ENCODE measurements at places on chromosomes 3 and 15. TPM values are rescaled to one million over a fixed set of nuclear protein-coding genes. Genes with fewer than 3 reads are reported as not detected.
A peak's percentile ranks its signal among the peaks of the same experiment; 100 is the strongest.

MYLK gene
- 8.2 TPM for total RNA-seq

LMAN1L gene
- not detected for total RNA-seq

- no peaks in the 10 kb centered on the region for H3K36me3 ChIP-seq
- peaks cover 4% of the 10 kb centered on the region for H3K4me1 ChIP-seq
- H3K27me3 ChIP-seq: peaks cover 42% of the 10 kb centered on the region
- no peak overlapping the region for H3K27ac ChIP-seq
- peak overlapping the region; percentile 84 for H3K4me3 ChIP-seq
Observed at GRCh38 chr3:136818191-136818768, 646 bp upstream of the SLC35G2 start.

- no peaks in the 10 kb centered on the region for H3K4me1 ChIP-seq
- no peak overlapping the region for H3K4me3 ChIP-seq
- no peak overlapping the region for H3K27ac ChIP-seq
- no peaks in the 10 kb centered on the region for H3K36me3 ChIP-seq
- DNase-seq: no peak
Observed at GRCh38 chr3:37586280-37586679, 275.4 kb upstream of the CTDSPL start.

PODXL2 gene
- total RNA-seq: 16.5 TPM

GRCh38 chr3:52253314-52254304, 8.1 kb downstream of the PPM1M start:
- peaks cover 4% of the 10 kb centered on the region for H3K4me1 ChIP-seq
- H3K27ac ChIP-seq: no peak overlapping the region
- H3K27me3 ChIP-seq: no peaks in the 10 kb centered on the region
- no peak overlapping the region for H3K4me3 ChIP-seq
- DNase-seq: no peak

GRCh38 chr3:28575746-28576613, 227.4 kb upstream of the AZI2 start:
- peak; percentile 87 for DNase-seq
- H3K4me1 ChIP-seq: no peaks in the 10 kb centered on the region
- peaks cover 62% of the 10 kb centered on the region for H3K27me3 ChIP-seq
- H3K36me3 ChIP-seq: no peaks in the 10 kb centered on the region

DNA sequence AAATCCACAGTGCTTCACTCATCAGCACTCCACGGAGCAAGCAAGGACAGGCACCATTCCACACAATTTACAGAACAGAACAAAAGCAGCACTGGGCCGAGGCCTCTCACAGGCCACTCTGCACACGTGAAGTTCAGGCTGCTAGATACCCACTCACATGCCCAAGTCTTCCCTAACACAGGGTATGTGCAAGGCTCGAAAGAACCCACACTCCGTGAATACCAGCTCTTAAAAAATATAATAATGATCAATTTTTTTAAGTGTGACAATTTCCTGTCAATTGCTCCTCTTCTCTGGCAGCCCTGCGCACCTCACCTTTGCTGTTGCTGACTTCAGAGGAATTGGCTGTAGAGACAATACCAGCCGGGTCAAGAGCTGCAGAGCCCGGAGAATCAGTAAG, 19.0 kb downstream of the XPC start:
- no peak overlapping the region for H3K27ac ChIP-seq
- H3K4me1 ChIP-seq: no peaks in the 10 kb centered on the region
- H3K36me3 ChIP-seq: peaks cover 89% of the 10 kb centered on the region
- no peak for DNase-seq

DNA sequence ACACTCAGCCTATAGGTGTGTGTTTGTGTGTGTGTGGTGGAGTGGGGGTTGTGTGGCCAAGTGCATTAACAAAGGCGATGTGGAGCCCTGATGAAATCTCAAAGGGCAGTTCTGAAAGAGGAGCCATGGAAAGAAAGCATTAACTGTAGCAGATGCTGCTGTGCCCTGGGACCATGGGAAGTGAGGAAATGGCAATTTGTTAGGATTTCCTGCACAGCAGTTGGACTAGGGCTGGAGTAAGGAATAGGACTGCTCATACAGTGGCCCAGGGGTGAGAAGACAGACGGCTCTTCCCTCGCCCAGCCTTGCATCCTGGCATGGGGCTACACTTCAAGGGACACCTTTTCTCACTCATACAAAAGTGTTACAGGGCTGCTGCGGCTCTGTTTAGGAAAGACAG, 12.3 kb upstream of the ZBTB38 start:
- no peaks in the 10 kb centered on the region for H3K36me3 ChIP-seq
- no peak for DNase-seq
- H3K4me1 ChIP-seq: peaks cover 24% of the 10 kb centered on the region
- no peak overlapping the region for H3K4me3 ChIP-seq
- no peak overlapping the region for H3K27ac ChIP-seq
- H3K27me3 ChIP-seq: no peaks in the 10 kb centered on the region

IL5RA gene
- total RNA-seq: not detected

GRCh38 chr3:83189634-83190033, 1428.2 kb upstream of the GBE1 start:
- no peak for DNase-seq
- H3K4me1 ChIP-seq: peaks cover 2% of the 10 kb centered on the region
- H3K27ac ChIP-seq: no peak overlapping the region

- H3K27ac ChIP-seq: no peak overlapping the region
- no peak for DNase-seq
- H3K4me3 ChIP-seq: no peak overlapping the region
- no peaks in the 10 kb centered on the region for H3K4me1 ChIP-seq
- H3K27me3 ChIP-seq: no peaks in the 10 kb centered on the region
Observed at GRCh38 chr3:56806407-56806806, 4.7 kb upstream of the ARHGEF3 start.

GRCh38 chr3:148958696-148959095, 32.6 kb upstream of the GYG1 start:
- no peaks in the 10 kb centered on the region for H3K4me1 ChIP-seq
- no peaks in the 10 kb centered on the region for H3K36me3 ChIP-seq
- no peak for DNase-seq
- H3K27me3 ChIP-seq: no peaks in the 10 kb centered on the region
- H3K27ac ChIP-seq: no peak overlapping the region

ESYT3 gene
- total RNA-seq: 6.8 TPM

- H3K4me1 ChIP-seq: peaks cover 5% of the 10 kb centered on the region
- peak overlapping the region; percentile 77 for H3K4me3 ChIP-seq
- no peak overlapping the region for H3K27ac ChIP-seq
- no peaks in the 10 kb centered on the region for H3K36me3 ChIP-seq
- H3K27me3 ChIP-seq: peaks cover 47% of the 10 kb centered on the region
Observed at GRCh38 chr15:45521596-45522327, 793 bp downstream of the SLC30A4 start.

LRRN1 gene
- 216 TPM for total RNA-seq

DNA sequence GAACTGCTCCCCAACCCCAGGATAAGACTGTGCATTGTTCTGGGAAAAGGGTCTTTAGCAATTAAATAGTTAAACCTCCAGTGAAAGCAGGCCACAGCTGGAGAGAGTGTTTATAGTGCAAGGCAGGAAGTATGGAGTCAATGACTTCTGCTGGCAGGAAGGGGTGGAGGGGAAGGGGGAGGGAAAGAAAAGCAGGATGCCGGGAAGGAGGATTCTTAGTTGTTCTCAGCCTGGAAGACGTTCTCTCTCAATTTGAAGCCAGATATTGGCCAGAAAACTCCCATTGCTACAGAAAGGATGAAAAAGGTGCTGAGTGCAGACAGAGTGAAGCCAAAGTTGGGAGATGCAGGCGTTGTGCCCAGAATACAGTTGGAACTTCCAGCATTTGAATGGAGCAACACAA, 35.7 kb upstream of the ACTL6A start:
- no peaks in the 10 kb centered on the region for H3K27me3 ChIP-seq
- H3K36me3 ChIP-seq: no peaks in the 10 kb centered on the region
- no peak overlapping the region for H3K27ac ChIP-seq
- no peaks in the 10 kb centered on the region for H3K4me1 ChIP-seq

DNA sequence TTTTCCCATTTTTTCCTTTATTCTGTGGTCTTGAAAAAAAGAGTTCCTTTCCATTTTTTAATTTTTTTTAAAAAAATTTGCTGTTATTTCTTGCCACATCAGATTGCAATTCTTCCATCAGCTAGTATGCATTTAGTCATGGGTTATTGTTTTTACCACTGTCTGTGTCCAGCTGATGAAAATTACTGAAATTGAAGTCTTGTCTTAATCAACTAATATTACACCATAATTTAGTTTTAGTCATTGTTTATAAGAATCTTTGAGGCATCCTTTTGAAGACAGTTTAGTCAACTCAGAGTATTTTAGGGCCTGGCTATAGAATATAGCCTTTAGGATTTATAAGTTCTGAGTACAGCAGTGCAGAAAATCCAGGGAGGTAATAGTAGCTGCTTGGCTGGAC, 172.1 kb downstream of the LRTM1 start:
- no peak overlapping the region for H3K4me3 ChIP-seq
- DNase-seq: no peak
- H3K36me3 ChIP-seq: no peaks in the 10 kb centered on the region
- no peak overlapping the region for H3K27ac ChIP-seq

SLC2A2 gene
- total RNA-seq: 0.48 TPM

- peaks cover 22% of the 10 kb centered on the region for H3K36me3 ChIP-seq
- H3K4me3 ChIP-seq: no peak overlapping the region
- H3K27ac ChIP-seq: no peak overlapping the region
Observed at GRCh38 chr3:56758539-56758981, 43.2 kb downstream of the ARHGEF3 start.

DNAH12 gene
- total RNA-seq: 0.68 TPM

DNA sequence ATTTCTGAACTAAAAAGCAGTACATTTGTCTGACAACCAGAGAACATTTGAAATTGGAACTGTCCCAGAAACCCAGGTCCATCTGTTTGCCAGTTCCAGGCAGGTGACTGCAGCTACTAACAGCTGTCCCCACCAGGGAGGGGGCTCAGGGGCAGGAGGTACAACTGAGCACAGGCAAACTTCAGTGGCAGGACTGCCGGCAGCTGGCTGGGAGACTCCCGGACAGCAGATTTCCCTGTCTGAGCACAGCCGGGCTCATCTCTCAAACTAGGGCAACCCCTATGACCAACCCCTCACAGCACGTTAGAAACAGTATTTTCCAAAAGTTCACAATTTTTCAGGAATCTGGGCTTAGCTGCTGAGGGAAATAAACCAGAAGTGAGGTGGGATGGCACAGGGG, 88.8 kb downstream of the MEGF11 start:
- no peak overlapping the region for H3K27ac ChIP-seq
- DNase-seq: no peak
- no peak overlapping the region for H3K4me3 ChIP-seq
- H3K4me1 ChIP-seq: no peaks in the 10 kb centered on the region

GRCh38 chr3:45980229-45980813, 15.3 kb downstream of the FYCO1 start:
- peaks cover 70% of the 10 kb centered on the region for H3K36me3 ChIP-seq
- H3K27me3 ChIP-seq: no peaks in the 10 kb centered on the region
- no peak overlapping the region for H3K4me3 ChIP-seq
- no peak for DNase-seq
- H3K27ac ChIP-seq: no peak overlapping the region

DNA sequence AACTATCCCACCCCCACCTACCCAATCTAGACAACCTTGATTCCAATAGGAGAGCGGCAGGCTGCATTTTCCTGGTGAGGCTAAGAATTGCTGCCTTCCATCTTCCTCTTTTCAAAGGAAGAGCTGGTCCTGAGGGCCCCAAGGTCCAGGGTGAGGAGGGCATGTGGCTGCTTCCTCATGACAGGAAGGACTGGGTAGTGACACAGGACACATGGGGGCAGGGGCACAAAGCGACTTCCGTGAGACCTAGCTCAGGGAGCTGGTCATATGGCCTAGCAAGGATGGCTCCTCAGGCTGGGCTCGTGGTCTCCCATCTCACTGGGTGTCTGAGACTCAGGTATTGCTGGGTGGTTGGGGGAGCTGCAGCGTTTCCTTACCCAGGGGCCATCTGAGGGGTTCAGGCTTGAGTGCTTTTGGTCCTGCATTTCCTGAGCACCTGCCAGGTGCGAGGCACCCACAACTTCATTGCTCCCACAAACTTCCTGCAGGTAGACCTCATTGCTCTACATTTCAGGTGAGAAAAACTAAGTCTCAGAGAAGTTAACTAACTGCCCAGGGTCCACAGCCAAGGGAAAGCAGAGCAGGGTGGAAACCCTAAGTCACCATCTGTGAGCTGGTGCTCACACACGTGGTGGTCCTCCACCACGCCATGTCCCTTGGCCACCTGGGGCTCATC, 160.0 kb upstream of the TLE3 start:
- H3K4me1 ChIP-seq: no peaks in the 10 kb centered on the region
- peaks cover 11% of the 10 kb centered on the region for H3K27me3 ChIP-seq
- no peak overlapping the region for H3K27ac ChIP-seq
- DNase-seq: no peak

DNA sequence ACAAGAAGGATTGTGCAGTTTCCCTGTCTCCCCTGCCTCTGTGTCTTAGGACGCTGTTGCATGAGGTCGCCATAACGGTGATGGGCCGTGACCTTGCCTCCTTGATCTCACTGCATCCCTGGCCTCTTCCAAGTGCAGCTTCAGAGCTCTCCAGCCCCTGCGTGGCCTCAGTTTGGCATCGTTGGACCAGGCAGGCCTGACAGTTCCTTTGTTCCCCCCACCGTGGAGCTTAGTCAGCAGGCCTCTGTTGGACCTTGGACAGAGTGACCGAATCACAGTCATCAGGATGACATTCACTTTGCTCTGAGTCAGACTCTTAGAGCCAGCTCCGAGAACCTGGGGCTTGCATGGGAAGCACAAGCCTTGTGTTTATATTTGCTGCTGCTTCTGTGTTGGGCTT, 139.4 kb downstream of the OPA1 start:
- no peaks in the 10 kb centered on the region for H3K36me3 ChIP-seq
- no peaks in the 10 kb centered on the region for H3K4me1 ChIP-seq
- no peak overlapping the region for H3K27ac ChIP-seq

CLSTN2 gene
- total RNA-seq: 0.59 TPM

GRK7 gene
- total RNA-seq: not detected

GRCh38 chr15:44394062-44394461, 33.4 kb upstream of the CTDSPL2 start:
- no peaks in the 10 kb centered on the region for H3K4me1 ChIP-seq
- H3K27ac ChIP-seq: no peak overlapping the region
- no peak overlapping the region for H3K4me3 ChIP-seq
- H3K27me3 ChIP-seq: no peaks in the 10 kb centered on the region

MIX23 gene
- 65.3 TPM for total RNA-seq

DNA sequence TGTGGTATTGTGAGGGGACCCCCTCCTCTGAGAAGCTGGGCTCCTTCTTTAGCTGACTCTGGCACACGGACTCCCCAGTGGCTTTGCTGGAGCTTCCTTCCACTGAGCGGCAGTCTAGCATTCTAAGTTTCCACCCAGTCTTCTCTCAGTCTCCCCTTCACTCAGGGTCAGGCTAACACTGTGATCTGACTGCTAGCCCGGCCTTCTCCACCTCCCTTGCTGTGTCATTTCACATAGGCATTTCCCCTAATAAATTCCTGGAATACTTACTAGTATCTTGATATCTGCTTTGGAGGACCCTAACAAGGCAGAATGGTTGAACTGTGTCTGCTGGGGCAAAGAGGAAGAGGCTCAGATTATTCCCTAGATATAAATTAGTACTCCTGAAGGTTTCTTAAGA, 106.2 kb upstream of the THBS1 start:
- H3K4me1 ChIP-seq: no peaks in the 10 kb centered on the region
- H3K4me3 ChIP-seq: no peak overlapping the region
- DNase-seq: peak; percentile 45
- no peak overlapping the region for H3K27ac ChIP-seq
- no peaks in the 10 kb centered on the region for H3K27me3 ChIP-seq
- H3K36me3 ChIP-seq: no peaks in the 10 kb centered on the region

CELF6 gene
- 0.62 TPM for total RNA-seq

- DNase-seq: peak; percentile 78
- H3K4me3 ChIP-seq: peak overlapping the region; percentile 71
- peaks cover 18% of the 10 kb centered on the region for H3K27me3 ChIP-seq
Observed at GRCh38 chr3:197003461-197004385, 25.9 kb downstream of the MELTF start.
